ENCODE measurements at places on chromosomes 7 and 10. TPM values are rescaled to one million over a fixed set of nuclear protein-coding genes. Genes with fewer than 3 reads are reported as not detected.

Gene SEC31B
- total RNA-seq, result 1.7 TPM

Gene PDSS1
- 5.3 TPM for total RNA-seq

Gene ZNF503
- total RNA-seq, result 1.7 TPM

Gene CNPY1
- total RNA-seq, result not detected

Gene TFEC
- total RNA-seq, result 0.91 TPM

Gene STMP1
- total RNA-seq, result 7.7 TPM

Gene THNSL1
- total RNA-seq, result 1.8 TPM

Gene HEPACAM2
- not detected for total RNA-seq

Gene COX19
- total RNA-seq, result 6.5 TPM

Gene GTF2I
- 50.8 TPM for total RNA-seq

Gene CLDN12
- 37.7 TPM for total RNA-seq

DNA sequence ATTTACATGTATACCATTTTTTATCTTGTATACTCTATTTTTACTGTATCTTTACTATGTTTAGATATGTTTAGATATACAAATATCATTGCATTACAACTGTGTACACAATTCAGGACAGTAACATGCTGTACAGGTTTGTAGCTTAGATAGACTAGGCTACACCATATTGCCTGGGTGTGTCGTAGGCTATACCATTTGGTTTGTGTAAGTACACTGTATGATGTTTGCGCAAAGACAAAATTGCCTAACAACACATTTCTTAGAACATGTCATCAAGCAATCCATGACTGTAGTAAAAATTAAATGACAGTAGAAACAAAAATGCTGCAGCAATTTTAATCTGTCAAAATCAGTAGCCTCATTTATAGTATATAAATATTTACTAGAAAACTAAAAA is 812.2 kb downstream of the GRM8 start:
- H3K27me3 ChIP-seq, result no peaks in the 10 kb centered on the region
- H3K4me1 ChIP-seq, result no peaks in the 10 kb centered on the region
- H3K4me3 ChIP-seq, result no peak overlapping the region
- no peak overlapping the region for H3K27ac ChIP-seq

DNA sequence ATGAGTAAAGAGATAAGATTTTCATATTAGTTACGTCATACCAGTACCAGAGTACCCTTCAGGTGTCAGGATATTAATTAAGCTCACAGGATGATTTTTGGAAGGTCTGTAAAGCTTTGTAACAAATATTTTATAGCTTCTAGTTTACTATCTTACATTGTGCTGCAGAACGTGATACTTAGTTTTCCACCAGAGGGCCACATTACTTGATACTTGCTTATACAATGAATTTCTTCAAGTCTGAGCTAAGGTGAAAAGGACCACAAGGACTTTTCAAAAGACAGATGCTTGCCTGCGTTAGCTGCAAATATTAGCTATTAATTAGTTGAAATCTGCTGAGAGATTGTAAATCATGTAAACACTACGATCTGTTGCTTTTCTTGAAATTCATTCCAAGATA is 12.2 kb downstream of the FOXP2 start:
- no peak overlapping the region for H3K4me3 ChIP-seq
- peaks cover 18% of the 10 kb centered on the region for H3K4me1 ChIP-seq
- no peaks in the 10 kb centered on the region for H3K27me3 ChIP-seq
- no peaks in the 10 kb centered on the region for H3K36me3 ChIP-seq
- no peak overlapping the region for H3K27ac ChIP-seq
- no peak for DNase-seq

GRCh38 chr7:127252778-127253280 is at the start of gene GRM8:
GRM8 (minus strand) TSS chr7:127252941.
- no peak within 1 kb of the TSS for H3K27ac ChIP-seq
- peak within 1 kb of the TSS; percentile 54 for H3K4me3 ChIP-seq
- peaks cover 37% of the 10 kb centered on the region for H3K27me3 ChIP-seq
- H3K36me3 ChIP-seq, result no peaks in the 10 kb centered on the region

DNA sequence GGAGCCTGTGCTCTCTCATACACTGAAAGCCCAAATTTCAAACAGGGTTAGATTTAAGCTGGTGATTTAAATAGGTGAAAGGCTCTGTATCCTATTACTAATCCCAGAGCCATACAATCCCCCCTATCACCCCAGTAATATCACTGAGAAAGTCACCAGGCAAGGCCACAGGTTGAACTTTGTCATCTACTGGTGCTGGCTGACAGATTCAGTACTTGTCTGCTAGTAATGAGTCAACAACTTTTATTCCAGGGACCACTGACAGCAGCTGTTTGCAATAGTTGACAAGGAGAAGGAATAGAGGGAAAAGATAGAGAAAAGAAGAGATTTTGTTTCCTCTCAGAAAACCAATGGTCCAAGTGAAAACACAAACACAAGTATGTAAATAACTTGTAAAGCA is 10.4 kb downstream of the ASB15 start:
- peak overlapping the region; percentile 91 for H3K27ac ChIP-seq
- H3K27me3 ChIP-seq, result no peaks in the 10 kb centered on the region
- H3K4me3 ChIP-seq, result no peak overlapping the region
- peaks cover 47% of the 10 kb centered on the region for H3K4me1 ChIP-seq
- DNase-seq, result no peak
- peaks cover 2% of the 10 kb centered on the region for H3K36me3 ChIP-seq

- H3K27ac ChIP-seq, result no peak overlapping the region
- no peak for DNase-seq
- H3K27me3 ChIP-seq, result peaks cover 38% of the 10 kb centered on the region
- no peaks in the 10 kb centered on the region for H3K4me1 ChIP-seq
- no peaks in the 10 kb centered on the region for H3K36me3 ChIP-seq
- H3K4me3 ChIP-seq, result no peak overlapping the region
These were observed 10.7 kb downstream of the PTF1A start for GRCh38 chr10:23202779-23203178.

DNA sequence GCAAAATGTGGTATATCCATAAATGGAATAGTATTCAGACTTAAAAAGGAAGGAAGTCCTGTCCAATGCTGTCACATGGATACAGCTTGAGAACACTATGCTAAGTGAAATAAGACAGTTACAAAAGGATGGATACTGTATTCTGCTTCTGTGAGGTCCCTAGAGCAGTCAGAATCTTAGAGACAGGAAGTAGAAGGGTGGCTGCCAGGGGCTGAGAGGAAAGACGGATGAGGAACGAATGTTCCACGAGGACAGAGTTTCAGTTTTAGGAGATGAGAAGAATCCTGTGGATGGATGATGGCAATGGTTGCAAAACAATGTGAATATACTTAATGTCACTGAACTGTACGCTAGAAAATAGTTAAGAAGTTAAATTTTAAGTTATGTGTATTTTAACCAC is 3.8 kb downstream of the PRKCQ start:
- H3K4me1 ChIP-seq, result peaks cover 15% of the 10 kb centered on the region
- H3K36me3 ChIP-seq, result no peaks in the 10 kb centered on the region
- H3K27ac ChIP-seq, result no peak overlapping the region
- no peaks in the 10 kb centered on the region for H3K27me3 ChIP-seq

DNA sequence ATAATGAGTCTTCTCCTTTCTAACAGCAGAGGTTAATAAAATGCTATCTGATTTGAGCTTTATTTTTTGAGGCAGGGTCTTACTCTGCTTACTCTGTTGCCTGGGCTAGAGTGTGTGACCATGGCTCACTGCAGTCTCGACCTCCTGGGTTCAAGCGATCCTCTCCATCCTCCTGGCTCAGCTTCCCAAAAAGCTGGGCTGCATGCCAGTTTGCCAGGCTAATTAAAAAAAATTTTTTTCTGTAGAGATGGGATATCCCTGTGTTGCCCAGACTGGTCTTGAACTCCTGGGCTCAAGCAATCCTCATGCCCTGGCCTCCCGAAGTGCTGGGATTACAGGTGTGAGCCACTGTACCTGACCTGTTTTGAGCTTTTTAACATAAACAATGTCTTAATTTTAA is 56.7 kb downstream of the SCD start:
- H3K36me3 ChIP-seq, result no peaks in the 10 kb centered on the region
- no peak for DNase-seq
- H3K27ac ChIP-seq, result no peak overlapping the region
- H3K27me3 ChIP-seq, result no peaks in the 10 kb centered on the region
- H3K4me3 ChIP-seq, result no peak overlapping the region
- H3K4me1 ChIP-seq, result no peaks in the 10 kb centered on the region

All from gastrocnemius medialis (tissue), 4 donors.